ENCODE measurements at places on chromosomes 7 and 10. TPM values are rescaled to one million over a fixed set of nuclear protein-coding genes. Genes with fewer than 3 reads are reported as not detected.

GRCh38 chr7:81299711-81300110 is 380.9 kb upstream of the SEMA3C start:
- DNase-seq = peak; percentile 18

DNA sequence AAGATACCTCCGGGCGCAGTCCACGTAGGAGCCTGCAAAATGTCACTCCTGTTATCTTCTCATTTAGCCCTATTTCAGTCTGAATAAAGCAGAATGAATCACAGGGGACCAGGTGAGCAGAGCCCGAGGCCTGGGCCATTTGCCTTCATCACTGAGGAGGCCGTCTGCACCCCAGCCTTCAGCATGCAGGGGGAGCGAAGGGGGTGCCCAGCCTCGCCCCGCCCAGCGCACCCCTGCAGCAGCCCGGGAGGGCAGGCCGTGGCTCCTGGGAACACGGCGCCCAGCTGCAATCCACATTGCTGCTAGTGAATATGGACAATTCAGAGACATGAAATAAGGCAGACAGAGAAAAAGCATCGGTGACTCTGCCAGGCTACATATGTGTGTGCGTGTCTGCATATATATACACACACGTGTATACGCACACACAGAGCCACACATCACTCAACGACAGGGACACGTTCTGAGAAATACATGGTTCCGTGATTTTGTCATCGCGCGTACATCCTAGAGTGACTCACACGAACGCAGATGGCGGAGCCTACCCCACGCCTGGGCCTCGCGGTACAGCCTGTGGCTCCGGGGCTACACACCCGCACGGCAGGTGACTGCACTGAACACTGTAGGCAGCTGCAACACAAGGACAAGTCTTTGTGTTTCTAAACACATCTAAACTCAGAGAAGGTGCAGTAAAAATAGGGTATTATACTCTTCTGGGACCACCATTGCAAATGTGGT is 15.2 kb upstream of the ELFN1 start:
- no peak for DNase-seq

GRCh38 chr10:98675902-98676301 is 229.2 kb upstream of the HPS1 start:
- no peak for DNase-seq

DNA sequence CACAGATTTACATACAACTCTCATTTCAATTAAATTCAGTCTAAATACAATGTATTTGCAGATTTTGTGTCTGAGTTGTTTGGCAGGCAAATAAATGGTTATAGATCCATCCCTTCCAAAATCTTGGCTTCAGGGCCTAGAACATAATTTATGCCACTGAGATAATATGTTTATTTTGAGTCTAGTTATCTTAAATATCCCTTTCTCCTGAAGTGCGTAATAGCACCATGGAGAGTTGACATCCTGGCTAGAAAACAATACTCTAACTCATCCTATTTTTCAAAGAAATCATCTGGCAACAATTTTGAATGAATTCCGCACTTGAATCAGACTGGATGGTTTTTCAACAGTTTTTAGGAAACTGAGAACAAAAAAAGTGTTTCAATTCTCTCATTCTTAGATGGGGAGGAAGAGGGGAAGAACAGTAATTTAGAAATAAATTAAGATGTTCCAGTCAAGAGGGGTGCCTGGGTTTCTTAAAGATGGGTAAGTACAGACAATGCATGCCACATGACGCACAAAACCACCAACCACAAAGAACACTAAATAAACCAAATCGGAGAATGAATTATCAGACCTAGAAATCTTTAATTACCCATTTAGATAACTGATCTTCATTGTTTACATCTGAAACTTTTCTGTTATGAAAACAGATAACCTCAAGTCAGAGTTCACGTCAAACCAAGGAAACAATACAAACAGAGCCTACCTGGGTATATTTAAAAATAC is 228.7 kb upstream of the PTN start:
- DNase-seq = no peak

DNA sequence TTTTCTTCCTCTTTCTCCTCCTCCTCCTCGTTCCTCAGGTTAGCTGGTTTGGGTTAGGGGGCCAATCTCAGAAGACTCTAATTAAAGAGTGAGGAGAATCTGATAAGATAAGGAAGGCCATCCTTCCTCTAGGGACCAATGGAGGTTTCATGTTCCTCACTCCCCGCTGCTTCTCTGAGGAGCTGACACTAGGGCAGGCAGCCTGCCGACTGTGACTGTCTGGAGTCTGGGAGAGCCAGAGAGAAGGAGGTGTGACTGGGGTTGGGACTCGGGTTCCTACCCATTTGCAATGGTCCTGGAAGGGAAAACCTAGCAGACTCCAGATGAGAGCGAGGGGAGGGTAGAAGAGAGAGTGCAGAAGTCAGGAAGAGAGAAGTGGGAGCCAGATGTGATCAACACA is 15.3 kb downstream of the PAX2 start:
- no peak for DNase-seq

- no peak for DNase-seq
Measured at GRCh38 chr10:38025283-38025682, 14.8 kb downstream of the ZNF33A start.

- no peak for DNase-seq
Measured at GRCh38 chr7:155763691-155764437, 48.4 kb downstream of the SHH start.

TUBAL3 gene
- total RNA-seq = not detected

- no peak for DNase-seq
Measured at GRCh38 chr10:66844176-66844942, 81.5 kb upstream of the LRRTM3 start.

GRCh38 chr10:14089556-14090292 is 241.0 kb downstream of the FRMD4A start:
- DNase-seq = no peak

- DNase-seq = no peak
Measured at GRCh38 chr7:47582764-47583738, 1.1 kb upstream of the TNS3 start.

TRIM73 gene
- 0.14 TPM for total RNA-seq

CYP26A1 gene
- total RNA-seq = not detected

- DNase-seq = no peak
Measured at GRCh38 chr10:34141032-34141680, 673.9 kb downstream of the PARD3 start.

DNA sequence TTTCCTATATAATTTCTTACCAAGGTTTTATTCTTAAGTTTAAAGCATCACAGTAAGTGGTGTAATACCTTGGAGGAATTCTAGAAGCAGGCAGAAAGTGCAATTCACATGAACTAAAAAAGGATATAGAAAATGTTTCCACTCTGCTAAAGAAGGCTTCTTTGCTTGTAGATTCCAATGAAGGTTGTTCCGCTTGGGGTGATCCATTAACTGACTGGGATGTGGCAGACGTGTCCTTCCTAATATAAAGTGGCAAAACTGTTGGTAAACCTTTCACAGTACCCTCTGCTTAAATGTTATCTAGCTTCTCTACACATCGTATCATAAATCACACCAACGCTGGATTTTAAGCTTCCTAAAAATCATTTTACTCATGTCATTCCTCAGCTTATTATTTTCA is 2.3 kb downstream of the ZC3HC1 start:
- no peak for DNase-seq

- no peak for DNase-seq
Measured at GRCh38 chr7:39605087-39605486, 18.3 kb upstream of the RALA start.

GRCh38 chr7:152367170-152367569 is 68.6 kb downstream of the KMT2C start:
- no peak for DNase-seq

DNA sequence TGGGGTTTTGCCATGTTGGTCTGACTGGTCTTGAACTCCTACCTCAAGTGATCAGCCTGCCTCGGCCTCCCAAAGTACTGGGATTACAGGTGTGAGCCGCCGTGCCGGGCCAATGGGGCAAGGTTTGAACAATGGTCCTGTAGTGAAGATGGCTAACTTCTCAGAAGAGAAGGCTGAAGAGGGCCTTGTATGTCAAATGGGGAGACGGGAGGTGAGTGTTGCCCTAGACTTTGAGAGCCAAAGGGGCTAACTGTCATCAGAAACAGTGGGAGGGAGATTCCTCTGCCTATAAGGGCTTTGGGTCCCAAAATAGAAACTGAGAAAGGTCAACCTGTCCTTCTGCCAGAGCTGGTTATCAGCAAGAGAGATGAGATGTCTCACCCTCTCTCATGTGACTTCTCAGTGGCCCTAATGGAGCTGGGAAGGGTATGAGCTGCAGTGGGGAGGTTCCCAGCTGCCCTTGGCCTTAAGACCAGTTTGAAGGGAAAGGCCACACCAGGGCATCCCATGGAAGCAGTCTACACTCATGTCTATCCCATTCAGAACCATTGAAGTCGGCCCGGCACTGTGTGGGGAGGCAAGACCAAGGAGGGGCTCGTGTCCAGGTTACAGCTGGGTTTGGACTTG is 1.3 kb upstream of the SAMD8 start:
- DNase-seq = no peak

DNA sequence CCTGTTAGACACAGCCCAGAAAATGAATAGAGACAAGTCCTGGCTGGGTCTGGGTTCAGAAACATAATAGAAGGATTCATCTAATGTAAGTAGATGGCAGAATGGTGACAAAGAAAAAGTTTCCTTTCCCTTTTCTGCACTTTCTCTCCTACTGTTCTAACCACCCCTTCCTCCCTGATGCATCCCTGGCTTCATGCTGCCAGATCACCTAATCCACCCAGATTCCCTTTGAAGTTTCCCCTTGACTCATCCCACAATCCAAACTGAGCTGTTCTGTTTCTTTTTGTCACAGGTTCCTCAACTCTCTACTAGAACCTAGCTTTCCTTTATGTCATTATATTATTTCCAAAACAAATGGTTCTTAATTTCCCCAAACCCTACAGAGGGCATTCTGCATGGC is 1.1 kb upstream of the MACC1 start:
- DNase-seq = no peak

DNA sequence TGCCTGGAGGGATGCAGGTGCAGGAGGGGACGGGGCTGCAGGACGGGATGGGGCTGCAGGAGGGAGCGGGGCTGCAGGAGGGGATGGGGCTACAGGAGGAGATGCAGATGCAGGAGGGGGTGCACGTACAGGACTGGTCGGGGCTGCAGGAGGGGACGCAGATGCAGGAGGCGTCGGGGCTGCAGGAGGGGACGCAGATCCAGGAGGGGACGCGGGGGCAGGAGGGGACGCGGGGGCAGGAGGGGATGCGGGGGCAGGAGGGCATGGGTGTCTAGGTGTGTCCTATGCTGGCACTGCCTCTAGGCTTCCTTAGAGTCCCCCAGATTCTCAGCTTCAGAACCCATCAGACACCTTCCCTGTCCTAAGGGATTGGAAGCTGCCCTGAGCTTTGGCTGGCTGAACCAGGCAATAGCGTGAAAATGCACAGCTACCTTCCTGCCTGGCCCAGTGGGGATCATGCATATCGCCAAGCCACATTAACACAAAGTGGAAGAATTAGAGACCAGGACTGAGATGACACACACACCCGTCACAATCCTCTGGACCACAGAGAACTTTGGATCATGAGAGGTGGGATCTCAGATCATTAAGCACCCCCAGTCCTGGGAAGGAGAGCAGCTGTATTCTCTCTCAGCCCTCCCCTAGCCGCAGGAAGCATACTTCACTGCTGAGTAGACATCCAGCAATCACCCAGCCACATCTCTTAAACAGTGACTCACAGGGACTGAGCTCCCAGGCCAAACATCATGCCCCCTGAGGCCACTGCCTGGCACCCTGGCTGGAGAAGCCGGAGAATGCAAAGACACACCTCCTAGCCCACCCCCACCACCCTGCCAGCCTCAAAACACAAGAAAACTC is 67.3 kb downstream of the VWA2 start:
- peak; percentile 94 for DNase-seq

C10orf62 gene
- not detected for total RNA-seq

GRCh38 chr10:35784751-35785150 is 142.7 kb upstream of the FZD8 start:
- DNase-seq = no peak

GRCh38 chr7:88401009-88401623 is 94.4 kb upstream of the STEAP4 start:
- no peak for DNase-seq

DNA sequence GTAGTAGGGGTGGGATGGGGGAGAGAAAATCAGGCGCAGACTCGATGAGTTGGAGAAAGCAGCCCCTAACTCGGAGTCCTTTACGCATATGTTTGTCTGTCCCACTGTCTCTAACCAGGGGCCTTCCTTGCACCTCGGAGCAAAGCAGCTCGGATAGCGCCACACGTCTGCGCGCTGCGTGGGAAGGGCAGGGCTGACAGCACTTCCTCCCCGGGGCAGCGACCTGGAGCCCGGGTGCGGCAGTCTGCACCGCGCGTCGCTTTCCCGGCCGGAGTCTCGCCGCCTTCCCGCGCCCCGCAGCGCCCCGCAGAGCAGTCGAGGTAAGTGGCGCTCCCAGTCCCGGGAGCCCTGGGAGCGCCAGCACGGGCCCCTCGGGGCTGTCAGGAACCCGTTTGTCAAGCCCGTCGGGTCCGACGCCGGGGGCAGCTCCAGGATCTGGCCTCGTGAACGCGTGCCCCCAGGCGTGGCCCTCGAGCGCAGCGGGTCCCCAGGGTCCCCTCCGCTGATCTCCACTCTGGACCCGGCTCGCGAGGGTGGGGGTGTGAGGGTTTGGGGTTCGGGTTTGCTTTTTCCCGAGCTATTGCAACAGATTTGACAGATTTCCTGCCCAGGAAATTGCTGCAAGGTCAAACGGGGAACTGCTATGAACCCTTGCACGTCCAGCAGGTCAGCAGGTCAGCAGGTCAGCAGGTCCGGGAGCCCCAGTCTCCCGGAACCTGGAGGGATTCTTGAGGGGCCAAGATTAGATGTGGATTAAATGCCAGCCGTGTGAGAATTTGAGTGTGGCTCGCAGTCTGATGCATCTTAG is 597 bp downstream of the APBB1IP start:
- DNase-seq = no peak

PSD gene
- 0.43 TPM for total RNA-seq

DNA sequence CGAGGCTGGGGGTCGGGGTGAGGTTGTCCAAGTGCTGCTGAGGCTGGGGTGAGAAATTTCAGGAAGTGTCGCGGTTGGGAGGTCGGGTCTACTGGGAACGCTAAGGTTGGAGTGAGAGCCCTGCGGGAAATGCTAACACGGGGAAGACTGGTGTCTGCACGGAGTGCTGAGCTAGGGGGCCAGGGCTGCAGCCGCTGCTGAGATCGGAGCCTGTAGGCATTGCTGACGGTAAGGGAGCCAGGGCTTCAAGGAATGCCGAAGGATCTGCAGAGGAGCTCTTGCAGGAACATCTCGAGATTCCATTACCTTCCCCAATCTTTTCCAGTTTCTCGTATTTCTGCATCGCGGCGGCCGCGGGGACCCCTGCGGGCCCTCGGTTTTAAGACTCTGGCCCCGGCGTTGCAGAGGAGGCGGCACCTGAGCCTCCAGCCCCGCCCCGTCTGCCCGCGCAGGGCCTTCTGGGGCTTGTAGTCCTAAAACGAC is at the start of gene CDK5:
CDK5 (minus strand) TSS at position 392 of the 483 bp plus-strand sequence; CDS start at position 343, 49 bp downstream.
- DNase-seq = no peak

DNA sequence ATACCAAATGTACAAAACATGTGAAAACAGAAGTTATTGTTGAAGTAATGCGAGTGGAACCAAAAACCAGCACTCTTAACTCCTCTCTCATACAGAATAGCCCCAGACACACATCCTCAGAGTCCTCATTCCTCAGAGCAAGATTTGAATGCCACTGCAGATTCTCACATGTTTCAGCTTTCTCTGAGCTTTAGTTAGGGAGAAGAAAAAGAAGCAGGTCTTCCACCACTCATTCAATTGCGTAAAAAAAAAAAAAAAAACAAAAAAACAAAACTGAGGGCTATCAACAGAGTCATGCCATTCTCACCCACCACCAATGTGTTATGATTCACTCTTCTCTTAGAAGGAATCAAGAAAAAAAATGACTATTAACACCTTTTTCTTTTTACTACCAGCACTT is 287.7 kb downstream of the IPMK start:
- no peak for DNase-seq

- DNase-seq = no peak
Measured at GRCh38 chr7:19290968-19291367, 145.7 kb upstream of the FERD3L start.
